ENCODE measurements at places on chromosomes 3 and 15. TPM values are rescaled to one million over a fixed set of nuclear protein-coding genes. Genes with fewer than 3 reads are reported as not detected.

GRCh38 chr3:196108075-196108743 lies 26.3 kb upstream of the TFRC start:
- H3K36me3 ChIP-seq: no peaks in the 10 kb centered on the region
- no peak overlapping the region for H3K27ac ChIP-seq
- no peaks in the 10 kb centered on the region for H3K27me3 ChIP-seq

- H3K4me3 ChIP-seq: no peak overlapping the region
- H3K4me1 ChIP-seq: no peaks in the 10 kb centered on the region
- no peaks in the 10 kb centered on the region for H3K27me3 ChIP-seq
Measured at GRCh38 chr3:37197810-37198371, 23.5 kb upstream of the LRRFIP2 start.

- no peaks in the 10 kb centered on the region for H3K36me3 ChIP-seq
- H3K27ac ChIP-seq: no peak overlapping the region
- H3K4me3 ChIP-seq: no peak overlapping the region
- no peaks in the 10 kb centered on the region for H3K27me3 ChIP-seq
Measured at GRCh38 chr3:158368271-158368670, 202.7 kb upstream of the MLF1 start.

DNA sequence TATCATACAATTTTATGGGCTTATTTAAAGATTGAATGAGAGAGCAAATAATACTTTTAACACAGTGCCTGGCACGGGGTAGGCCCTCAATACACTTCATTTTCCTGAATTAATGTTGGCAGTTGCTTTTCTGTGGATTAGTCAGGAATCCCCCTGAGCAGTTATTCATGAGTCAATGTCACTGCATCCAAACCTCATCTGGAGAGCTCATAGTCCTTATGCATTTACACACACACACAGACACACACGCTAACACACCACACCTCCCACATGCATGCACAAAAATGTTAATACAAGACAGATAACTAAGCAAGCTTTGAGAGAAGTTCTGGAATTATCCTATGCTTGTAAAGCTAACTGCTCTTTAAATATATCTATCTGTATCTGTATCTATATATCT lies 34.0 kb upstream of the TNFAIP8L3 start:
- DNase-seq: no peak
- no peaks in the 10 kb centered on the region for H3K36me3 ChIP-seq
- no peak overlapping the region for H3K27ac ChIP-seq
- H3K4me1 ChIP-seq: no peaks in the 10 kb centered on the region

DNA sequence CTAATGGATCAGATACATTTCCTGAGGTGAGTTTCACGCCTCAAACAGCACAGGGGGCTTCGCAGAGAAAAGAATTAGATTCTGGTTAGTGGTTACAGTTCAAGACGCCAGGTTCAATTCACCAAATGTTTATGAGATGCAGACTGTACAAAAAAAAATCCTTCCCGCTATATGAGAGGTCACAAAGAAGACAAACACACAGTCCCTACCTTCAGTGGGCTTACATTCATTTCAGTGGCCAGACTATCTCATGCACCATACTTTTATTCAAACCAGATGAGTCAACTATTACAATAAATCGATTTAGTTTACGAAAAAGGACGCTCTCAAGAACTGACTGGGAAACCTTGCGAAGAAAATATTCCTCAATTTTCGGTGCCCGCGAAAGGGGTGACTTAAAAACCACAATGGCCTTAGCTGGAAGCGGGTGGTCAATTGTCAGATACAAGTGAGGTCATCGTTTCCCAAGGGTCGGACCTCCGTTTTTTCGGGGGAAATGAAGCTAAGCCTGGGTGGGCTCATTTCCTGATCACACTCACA lies 695 bp downstream of the METTL6 start:
- no peak for DNase-seq
- H3K27me3 ChIP-seq: no peaks in the 10 kb centered on the region
- peaks cover 19% of the 10 kb centered on the region for H3K4me1 ChIP-seq

DNA sequence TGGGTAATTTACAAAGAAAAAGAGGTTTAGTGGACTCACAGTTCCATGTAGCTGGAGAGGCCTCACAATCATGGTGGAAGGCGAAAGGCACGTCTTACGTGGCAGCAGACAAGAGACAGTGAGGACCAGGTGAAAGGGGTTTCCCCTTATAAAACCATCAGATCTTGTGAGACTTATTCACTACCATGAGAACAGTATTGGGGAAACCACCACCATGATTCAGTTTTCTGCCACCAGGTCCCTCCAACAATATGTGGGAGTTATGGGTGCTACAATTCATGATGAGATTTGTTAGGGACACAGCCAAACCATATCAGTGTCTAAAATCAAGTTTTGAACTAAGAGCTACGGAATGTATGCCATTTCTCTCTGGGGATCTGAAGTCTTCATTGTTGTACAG lies 354.8 kb upstream of the C2CD4B start:
- DNase-seq: no peak
- no peak overlapping the region for H3K4me3 ChIP-seq
- peaks cover 31% of the 10 kb centered on the region for H3K4me1 ChIP-seq
- H3K27ac ChIP-seq: no peak overlapping the region

DNA sequence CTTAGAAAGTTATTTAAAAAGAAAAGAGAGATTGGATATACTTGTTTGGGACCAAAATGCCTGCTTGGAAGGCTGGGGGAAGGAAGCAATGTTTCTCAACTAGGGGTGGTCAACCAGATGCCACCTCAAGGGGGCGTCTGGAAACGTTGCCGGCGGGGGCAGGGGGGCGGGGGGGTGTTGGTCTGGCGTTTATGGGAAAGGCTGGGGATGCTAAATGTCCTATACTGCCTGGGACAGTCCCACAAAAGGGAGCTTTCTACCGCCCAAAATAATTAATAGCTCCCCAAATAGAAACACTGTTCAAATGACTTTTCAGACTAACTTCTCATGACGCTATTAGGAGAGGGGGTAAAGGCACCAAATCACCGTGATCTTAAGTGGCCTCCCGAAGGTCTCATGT lies 2.2 kb downstream of the POLG start:
- H3K36me3 ChIP-seq: peaks cover 40% of the 10 kb centered on the region
- no peak overlapping the region for H3K4me3 ChIP-seq
- peak; percentile 62 for DNase-seq

DNA sequence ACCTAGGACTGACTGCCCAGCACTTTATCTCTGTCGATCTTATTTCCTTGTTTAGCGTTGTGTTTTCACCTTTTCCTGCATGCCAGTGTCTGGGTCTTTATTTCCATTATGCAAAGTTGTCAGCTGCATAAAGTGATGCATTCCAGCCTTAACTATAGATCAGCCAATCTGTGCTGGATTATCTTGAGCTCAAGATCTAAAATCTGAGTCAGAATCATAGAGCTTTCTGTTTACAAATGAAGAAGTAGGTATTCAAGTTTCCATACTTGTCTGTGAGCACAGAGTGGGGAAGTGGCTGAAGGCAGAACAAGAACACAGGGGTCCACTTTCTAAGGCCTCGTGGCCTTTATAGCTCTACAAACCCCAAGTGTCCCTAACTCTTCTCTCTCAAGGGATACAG lies 82.4 kb upstream of the PLCL2 start:
- no peaks in the 10 kb centered on the region for H3K36me3 ChIP-seq
- no peak for DNase-seq
- H3K4me1 ChIP-seq: peaks cover 13% of the 10 kb centered on the region
- no peaks in the 10 kb centered on the region for H3K27me3 ChIP-seq
- no peak overlapping the region for H3K27ac ChIP-seq

DNA sequence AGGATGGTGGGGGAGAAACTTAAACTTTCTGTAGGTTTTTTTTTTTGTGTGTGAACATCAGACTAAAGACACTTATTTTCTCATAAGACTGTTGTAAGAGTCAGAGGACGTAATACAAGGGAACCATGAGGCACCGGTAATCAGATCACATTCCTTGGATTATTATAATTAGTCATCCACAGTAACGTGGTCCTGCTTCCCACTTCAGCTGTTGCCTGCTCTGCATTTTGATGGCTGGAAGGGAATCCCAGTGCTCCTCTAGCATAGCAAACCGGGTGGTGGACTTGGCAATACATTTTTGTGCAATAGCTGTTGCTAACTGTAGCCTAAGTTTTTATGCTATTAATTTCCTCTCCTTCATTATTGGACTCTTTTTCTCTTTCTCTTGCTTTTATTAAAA lies 294.8 kb downstream of the NR2F2 start:
- no peaks in the 10 kb centered on the region for H3K27me3 ChIP-seq
- no peak overlapping the region for H3K4me3 ChIP-seq
- H3K4me1 ChIP-seq: no peaks in the 10 kb centered on the region
- H3K27ac ChIP-seq: no peak overlapping the region
- no peak for DNase-seq

DNA sequence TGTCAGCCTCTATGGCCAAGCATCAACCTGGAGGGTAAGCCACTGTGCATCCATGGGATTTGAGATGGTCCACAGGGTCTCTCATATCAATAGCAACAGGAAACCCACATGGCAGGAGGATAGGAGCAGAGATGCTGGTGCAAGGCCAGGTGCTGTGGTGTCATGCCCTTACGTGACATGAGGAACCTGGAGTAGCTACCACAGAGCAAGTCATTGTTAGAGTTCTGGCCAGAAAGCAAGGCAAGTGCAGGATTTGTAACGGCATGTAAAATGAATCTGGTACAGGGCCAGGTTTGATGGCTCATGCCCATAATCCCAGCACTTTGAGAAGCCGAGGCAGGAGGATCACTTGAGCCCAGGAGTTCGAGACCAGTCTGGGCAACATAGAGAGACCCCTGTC lies 14.8 kb upstream of the ZNF774 start:
- H3K4me1 ChIP-seq: no peaks in the 10 kb centered on the region
- DNase-seq: no peak
- H3K27ac ChIP-seq: no peak overlapping the region
- no peaks in the 10 kb centered on the region for H3K36me3 ChIP-seq
- no peak overlapping the region for H3K4me3 ChIP-seq

Gene ERC2
- 12.2 TPM for total RNA-seq

Gene TM4SF1
- total RNA-seq: not detected

Gene DAZL
- total RNA-seq: 5.3 TPM

Measured in GM23338 (cell line).